Fibroblast of lung (primary cell): ENCODE measurements at places on chromosomes 3 and 15. TPM values are rescaled to one million over a fixed set of nuclear protein-coding genes. Genes with fewer than 3 reads are reported as not detected.

DNA sequence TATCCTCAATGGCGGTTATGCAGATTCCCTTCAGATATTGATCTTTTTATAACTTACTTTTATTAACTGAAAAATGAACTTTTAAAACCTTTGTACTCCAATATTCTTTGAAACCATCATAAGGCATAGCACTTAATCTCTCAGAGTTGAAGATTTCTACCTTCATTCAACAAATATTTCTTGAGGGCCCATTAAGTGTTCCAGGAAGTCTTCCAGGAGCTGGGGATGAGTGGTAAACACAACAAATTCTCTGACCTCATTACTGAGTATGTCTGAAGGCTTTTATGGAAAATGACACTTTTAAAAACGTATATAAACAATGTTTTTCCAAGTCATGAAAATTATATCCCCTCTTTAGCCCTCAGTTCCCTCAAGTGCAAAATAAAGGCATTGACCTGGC, 575.3 kb upstream of the IL12A start:
- no peaks in the 10 kb centered on the region for H3K4me1 ChIP-seq
- H3K27me3 ChIP-seq = no peaks in the 10 kb centered on the region
- no peak overlapping the region for H3K4me3 ChIP-seq
- no peaks in the 10 kb centered on the region for H3K36me3 ChIP-seq
- no peak for DNase-seq
- no peak overlapping the region for H3K27ac ChIP-seq

- no peaks in the 10 kb centered on the region for H3K36me3 ChIP-seq
- DNase-seq = no peak
- no peaks in the 10 kb centered on the region for H3K4me1 ChIP-seq
- no peaks in the 10 kb centered on the region for H3K27me3 ChIP-seq
- H3K4me3 ChIP-seq = no peak overlapping the region
These were observed 83.7 kb downstream of the SEC22A start for GRCh38 chr3:123285479-123285878.

GRCh38 chr15:42032376-42033213, 11.8 kb upstream of the PLA2G4E start:
- H3K36me3 ChIP-seq = no peaks in the 10 kb centered on the region
- no peaks in the 10 kb centered on the region for H3K4me1 ChIP-seq
- no peak for DNase-seq
- peaks cover 11% of the 10 kb centered on the region for H3K27me3 ChIP-seq

Gene CCK
- 0.33 and 1.0 TPM in 2 replicates for total RNA-seq

Gene TUSC7
- total RNA-seq = not detected in 2 replicates

DNA sequence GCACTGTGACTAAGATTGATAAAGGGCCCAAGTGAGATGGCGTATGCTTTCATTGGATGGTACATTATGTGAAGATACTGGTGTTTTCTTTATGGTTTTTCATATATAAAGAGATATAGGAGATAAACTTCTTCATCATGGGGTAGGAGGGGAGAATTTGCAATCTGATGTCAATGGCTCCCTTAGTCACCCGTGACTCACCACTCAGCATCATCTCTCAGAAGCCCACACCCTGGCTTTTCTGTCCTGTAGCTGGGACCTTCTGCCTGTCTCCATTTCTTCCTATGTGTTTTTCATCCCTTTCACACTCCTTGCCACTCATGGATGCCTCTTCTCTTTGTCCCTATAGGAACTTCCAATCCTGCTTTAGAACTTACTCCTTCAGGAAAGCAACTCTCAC, 114.3 kb upstream of the SEMA6D start:
- no peak overlapping the region for H3K27ac ChIP-seq
- no peak overlapping the region for H3K4me3 ChIP-seq
- no peaks in the 10 kb centered on the region for H3K27me3 ChIP-seq
- DNase-seq = peak; percentile 37
- no peaks in the 10 kb centered on the region for H3K4me1 ChIP-seq

Gene ECE2
- not detected in 2 replicates for total RNA-seq

Gene HRG
- not detected in 2 replicates for total RNA-seq

DNA sequence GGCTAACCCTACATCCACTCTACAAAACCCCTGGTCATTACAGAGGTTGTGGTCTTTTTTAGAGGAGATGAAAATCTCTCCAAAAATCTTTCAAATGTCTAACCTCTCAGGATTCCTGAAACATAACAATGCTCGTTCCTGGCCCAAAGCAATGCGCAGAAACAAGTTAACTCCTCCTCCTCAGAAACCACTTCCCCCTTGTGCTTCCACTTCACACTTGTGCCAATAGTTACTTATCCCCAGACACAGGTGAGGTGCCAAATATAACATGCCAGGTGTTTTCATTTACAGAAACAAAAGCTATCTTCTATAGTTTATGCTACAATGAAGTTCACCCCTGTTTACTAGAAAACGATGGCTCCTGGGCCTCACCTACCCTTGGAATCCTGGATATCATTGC, 6.2 kb downstream of the NDUFAF1 start:
- DNase-seq = no peak
- peaks cover 2% of the 10 kb centered on the region for H3K4me1 ChIP-seq
- no peak overlapping the region for H3K27ac ChIP-seq
- H3K36me3 ChIP-seq = peaks cover 4% of the 10 kb centered on the region
- H3K4me3 ChIP-seq = no peak overlapping the region

Gene GOLGA8G
- total RNA-seq = not detected in 2 replicates

Gene GP9
- not detected in 2 replicates for total RNA-seq

GRCh38 chr3:136818769-136819391, at the start of gene SLC35G2:
SLC35G2 (plus strand) TSS chr3:136819126; CDS start chr3:136854461, 35,335 bp downstream.
- H3K27me3 ChIP-seq = no peaks in the 10 kb centered on the region
- H3K4me1 ChIP-seq = peaks cover 8% of the 10 kb centered on the region
- H3K27ac ChIP-seq = peak within 1 kb of the TSS; percentile 86

DNA sequence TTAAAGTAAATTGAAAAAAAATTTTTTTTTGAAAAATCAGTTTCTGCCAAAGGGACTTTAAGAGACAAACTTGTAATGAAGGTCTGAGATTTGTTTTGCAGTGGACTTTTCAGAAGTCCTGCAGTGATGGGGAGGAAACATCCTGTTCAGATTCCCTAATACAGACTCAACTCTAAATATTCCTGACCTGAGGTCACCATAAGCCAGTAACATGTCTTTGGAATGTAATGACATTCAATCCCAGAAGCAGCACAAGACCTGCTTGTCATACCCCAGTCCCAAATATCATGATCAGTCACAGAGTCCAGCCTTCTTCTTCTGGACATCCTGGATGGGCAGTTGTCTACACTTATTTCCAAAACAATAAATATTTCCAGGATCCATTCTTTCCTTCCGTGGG, 53.6 kb downstream of the TMEM39A start:
- H3K27me3 ChIP-seq = no peaks in the 10 kb centered on the region
- DNase-seq = no peak
- H3K4me3 ChIP-seq = no peak overlapping the region

- no peaks in the 10 kb centered on the region for H3K4me1 ChIP-seq
- H3K27me3 ChIP-seq = no peaks in the 10 kb centered on the region
- H3K4me3 ChIP-seq = peak within 1 kb of the TSS; percentile 65
- peak; percentile 28 for DNase-seq
These were observed at the start of gene ANKDD1A for GRCh38 chr15:64911311-64912186. ANKDD1A (plus strand) TSS chr15:64911902; CDS start chr15:64911931, 29 bp downstream.

DNA sequence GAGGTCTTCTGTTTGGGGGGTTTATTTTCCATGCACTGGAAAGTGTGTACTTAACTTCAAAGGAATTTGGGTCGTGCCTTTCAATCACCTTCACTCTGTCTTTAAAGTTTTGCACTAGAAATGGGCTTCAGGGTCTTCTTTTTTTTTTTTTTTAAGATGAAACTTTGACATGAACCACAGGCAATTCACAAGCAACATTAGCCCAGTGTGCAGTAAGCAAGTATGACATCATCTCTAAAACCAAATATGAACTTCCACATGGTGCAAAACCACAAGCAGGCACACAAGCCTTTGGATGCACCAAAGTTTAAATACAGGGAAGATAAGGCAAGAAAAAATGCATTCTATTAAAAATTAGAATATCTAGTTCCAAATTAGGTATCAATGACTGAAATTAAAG, 381.9 kb downstream of the ERC2 start:
- DNase-seq = peak; percentile 47
- H3K36me3 ChIP-seq = no peaks in the 10 kb centered on the region
- no peaks in the 10 kb centered on the region for H3K27me3 ChIP-seq
- no peak overlapping the region for H3K4me3 ChIP-seq

DNA sequence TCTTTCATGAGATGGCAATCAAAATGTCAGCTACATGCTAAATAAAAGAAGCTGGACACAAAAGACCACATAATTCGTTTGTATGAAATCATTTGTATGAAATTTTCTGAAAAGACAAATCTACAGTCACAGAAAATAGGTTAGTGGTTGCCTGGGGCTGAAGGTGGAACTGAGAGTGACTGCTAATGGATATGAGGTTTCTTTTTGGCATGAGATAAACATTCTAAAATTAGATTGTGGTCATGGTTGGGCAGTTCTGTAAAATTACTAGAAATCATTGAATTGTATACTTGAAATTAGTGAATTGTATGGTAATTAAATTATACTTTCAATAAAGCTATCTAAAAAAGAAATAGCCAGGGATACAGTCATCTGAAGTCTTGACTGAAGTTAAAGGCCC, 2.7 kb upstream of the DMXL2 start:
- no peak overlapping the region for H3K4me3 ChIP-seq
- no peaks in the 10 kb centered on the region for H3K36me3 ChIP-seq
- peaks cover 2% of the 10 kb centered on the region for H3K27me3 ChIP-seq

DNA sequence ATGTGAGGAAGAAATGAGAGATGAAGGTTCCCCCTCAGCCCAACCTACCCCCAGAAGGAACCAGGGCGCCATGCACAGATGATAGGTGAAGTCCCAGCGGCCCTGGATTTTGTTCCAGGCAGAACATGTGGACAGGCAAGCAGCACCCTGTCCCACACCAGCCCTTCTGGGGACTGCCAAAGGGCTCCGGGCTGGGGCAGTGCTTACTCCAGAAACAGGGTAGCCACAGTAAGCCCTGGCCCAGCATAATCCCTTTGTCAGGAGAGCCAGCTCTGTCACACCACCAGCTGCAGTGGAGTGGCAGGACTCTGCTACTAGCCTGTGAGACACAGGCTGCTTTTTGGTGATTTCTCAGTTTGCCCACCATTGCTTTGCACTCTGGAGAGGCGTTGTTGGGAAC, 6.3 kb downstream of the FBXL22 start:
- H3K4me1 ChIP-seq = peaks cover 6% of the 10 kb centered on the region
- no peak overlapping the region for H3K27ac ChIP-seq
- H3K27me3 ChIP-seq = no peaks in the 10 kb centered on the region
- no peak overlapping the region for H3K4me3 ChIP-seq
- DNase-seq = no peak

Gene TRPM1
- total RNA-seq = not detected in 2 replicates

Gene CRYGS
- 0.99 and 1.0 TPM in 2 replicates for total RNA-seq

DNA sequence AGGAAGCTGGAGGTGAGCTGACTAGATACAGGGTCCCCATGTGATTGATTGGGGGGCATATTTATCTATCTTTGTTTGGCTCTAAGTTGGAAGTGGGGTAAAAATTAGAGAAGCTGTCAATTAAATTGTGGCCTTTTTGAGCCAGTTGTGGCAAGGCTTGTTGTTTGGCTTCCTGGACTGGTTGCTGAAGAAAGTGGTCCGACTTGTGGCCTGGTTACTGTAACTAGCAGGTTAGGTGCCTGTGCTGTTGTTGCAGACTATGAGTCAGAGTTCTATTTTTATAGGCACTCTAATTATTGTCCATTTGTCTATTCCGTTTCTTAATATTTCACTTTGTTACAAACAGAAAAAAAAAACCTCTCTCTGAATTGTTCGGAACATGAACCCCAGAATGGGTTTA, 129.1 kb upstream of the CNTN6 start:
- H3K4me1 ChIP-seq = no peaks in the 10 kb centered on the region
- no peak for DNase-seq
- no peak overlapping the region for H3K27ac ChIP-seq
- H3K4me3 ChIP-seq = no peak overlapping the region
- H3K27me3 ChIP-seq = no peaks in the 10 kb centered on the region

Gene ITPR1
- 48.0 and 87.0 TPM in 2 replicates for total RNA-seq

Gene PLSCR2
- total RNA-seq = 0.17 TPM in 1 of 2 replicates, not detected in the other

DNA sequence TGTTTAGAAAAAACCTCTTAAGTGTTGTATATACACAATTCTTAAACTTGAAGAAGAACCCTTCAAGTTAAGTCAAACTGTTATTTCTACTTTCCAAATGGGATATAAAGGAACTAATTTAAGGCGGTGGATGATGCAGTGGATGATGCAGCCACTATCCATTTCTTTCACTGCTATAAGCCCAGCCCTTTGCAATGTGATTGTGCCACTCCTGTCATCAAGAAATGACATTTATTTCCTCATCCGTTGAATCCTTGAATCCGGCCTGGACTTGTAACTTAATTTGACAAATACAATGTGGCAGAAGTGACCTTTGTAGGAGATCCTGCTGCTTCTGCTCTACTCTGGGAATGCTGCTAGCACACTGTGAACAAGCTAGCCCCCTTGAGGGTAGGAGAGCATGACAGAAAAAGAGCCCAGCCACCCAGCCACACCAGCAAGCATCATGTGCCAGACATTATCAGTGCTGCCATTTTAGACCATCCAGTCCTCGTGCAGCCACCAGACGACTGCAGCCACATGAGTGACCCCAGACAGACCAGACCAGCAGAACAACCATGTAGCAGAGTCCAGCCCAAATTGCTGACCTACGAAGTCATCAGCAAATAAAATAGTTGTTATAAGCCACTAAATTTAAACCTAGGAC, 47.4 kb downstream of the UACA start:
- H3K4me3 ChIP-seq = no peak overlapping the region
- H3K27me3 ChIP-seq = no peaks in the 10 kb centered on the region
- no peak overlapping the region for H3K27ac ChIP-seq
- peaks cover 22% of the 10 kb centered on the region for H3K4me1 ChIP-seq
- H3K36me3 ChIP-seq = peaks cover 2% of the 10 kb centered on the region

DNA sequence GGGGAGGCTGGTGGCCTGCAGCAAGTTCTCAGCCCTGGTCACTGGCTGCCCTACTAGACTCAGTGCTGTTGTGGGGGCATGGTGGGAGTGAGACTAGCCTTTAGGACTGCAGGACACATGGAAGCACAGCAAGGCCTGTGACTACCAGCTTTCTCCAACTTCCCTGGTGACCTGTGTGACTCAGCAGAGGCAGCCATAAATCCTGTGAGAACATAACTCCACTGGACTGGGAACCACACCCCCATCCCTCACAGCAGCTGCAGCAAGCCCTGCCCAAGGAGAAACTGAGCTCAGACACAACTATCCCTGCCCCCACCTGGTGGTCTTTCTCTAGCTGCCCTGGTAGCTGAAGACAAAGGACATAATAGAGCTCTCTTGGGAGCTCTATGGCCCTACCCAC, 111.3 kb downstream of the DCLK3 start:
- no peak overlapping the region for H3K4me3 ChIP-seq
- H3K36me3 ChIP-seq = no peaks in the 10 kb centered on the region
- no peak overlapping the region for H3K27ac ChIP-seq
- peaks cover 10% of the 10 kb centered on the region for H3K4me1 ChIP-seq

DNA sequence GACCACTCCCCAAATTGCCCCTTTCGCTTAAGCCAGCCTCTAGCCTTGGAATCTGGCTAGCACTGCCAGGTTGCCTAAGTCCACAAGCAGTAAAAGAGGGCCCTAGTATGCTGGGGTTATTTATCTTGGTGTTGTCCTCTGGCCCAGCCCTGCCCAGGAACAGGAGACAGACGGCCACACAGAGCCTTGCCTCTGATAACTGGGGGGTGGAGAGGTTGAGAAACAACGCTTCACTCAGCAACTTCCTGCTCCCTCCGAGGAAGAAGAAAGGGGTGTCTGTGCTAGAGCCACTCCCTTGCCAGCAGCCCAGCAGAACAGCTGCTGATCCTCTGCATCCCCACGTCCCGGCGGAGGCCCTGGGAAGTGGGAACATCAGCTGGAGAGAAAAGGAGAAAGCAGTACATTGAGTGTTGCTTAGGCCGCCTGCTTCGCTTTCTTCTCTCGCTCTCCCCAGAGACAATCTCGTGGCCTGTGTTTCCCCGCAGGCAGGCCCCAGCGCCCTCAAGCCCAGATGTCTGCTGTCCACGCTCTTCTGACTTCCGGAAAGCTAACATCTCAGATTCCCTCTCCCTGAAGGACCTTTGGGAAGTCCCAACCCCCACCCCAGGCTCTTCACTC, 22.6 kb upstream of the C3orf70 start:
- DNase-seq = peak; percentile 19
- H3K4me1 ChIP-seq = no peaks in the 10 kb centered on the region
- H3K4me3 ChIP-seq = no peak overlapping the region
- H3K36me3 ChIP-seq = no peaks in the 10 kb centered on the region
